Hematopoietic multipotent progenitor cell treated with erythropoietin and hydrocortisone succinate and interleukin-3 and kit ligand, for 6 days (in vitro differentiated cells): ENCODE measurements at places on chromosomes 6 and 20.

DNA sequence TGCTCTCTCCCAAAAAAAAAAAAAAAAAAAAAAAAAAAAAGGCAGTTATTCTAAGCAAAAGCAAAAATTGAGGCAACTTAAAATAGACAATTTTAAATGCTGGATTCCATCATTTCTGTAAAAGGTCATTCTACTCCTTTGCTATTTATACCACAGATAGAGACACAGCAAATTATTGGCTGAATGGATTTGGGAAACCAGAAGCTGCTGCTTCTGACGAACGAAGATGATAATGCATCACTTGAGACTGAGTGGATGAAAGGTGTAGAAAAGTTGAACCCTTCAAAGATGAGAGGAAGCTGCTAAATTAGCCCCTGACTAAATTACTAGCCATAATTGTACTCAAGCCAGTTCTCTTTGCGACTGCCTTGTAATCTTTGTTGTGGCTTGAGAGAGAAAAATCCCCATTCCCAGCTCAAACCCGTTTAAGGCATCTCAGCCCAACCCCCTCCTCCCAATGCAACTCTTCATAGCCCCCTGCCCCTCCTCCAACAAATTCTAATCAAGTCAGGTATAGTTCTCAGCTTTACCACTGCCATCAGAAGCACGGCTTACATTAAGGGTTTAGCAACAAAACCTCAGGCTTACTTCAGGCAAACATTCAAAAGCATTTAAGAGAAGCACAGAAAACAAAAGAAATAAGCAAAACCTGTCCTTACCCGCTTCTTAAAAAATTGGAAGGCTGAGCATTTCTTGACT, 1.0 kb downstream of the SGK1 start:
- DNase-seq = peak; percentile 12

DNA sequence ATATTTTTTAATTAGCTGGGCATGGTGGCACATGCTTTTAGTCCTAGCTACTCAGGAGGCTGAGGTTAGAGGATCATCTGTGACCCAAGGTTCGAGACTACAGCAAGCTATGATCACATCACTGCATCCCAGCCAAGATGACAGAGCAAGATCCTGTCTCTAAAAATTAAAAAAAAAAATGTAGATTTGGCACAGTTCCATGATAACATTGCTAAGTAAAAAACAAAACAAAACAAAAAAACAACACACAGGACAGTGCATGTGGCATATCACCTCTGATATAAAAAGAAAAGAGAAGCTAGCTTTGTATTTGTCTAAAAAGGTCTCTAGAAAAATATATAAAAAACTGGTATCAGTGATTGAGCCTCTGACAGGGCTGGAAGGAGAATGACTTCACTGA, 24.6 kb downstream of the RNF24 start:
- peak; percentile 40 for DNase-seq

DNA sequence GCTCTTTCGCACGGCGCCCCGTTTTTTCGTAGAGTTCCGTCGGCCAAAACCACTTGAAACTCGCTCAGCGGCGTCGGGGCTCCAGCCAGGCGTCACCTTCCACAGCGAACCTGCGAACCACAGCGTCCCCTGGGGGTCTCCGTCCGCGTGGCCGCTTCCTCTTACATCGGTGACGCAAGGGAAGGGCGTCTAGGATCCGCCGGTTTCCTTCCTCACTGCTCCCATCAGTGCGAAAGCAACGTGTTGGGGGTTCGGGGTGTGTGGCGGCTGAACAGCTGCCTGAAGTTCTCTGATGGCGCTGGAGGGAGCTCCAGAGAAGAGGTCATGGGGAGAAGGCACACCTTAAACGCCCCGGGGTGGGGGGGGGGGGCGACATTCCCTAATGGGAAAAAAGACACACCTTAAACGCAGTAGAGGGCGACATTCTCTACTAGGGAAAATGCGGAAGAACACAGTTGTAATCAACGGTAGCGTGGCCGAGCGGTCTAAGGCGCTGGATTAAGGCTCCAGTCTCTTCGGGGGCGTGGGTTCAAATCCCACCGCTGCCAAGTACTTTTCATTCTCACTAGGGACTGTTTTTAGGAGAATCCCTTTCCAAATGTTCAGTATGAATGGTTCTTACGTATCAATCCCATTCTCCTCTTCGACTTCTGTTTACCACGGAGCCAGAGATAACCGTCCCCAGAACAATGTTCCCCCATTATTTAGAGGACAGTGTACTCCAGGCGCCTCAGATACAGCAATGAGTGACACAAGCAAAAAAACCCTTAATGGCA, 16.4 kb downstream of the ZNF311 start:
- peak; percentile 95 for DNase-seq

- DNase-seq = no peak
These were observed 27.4 kb downstream of the NTSR1 start for GRCh38 chr20:62736026-62736406.

DNA sequence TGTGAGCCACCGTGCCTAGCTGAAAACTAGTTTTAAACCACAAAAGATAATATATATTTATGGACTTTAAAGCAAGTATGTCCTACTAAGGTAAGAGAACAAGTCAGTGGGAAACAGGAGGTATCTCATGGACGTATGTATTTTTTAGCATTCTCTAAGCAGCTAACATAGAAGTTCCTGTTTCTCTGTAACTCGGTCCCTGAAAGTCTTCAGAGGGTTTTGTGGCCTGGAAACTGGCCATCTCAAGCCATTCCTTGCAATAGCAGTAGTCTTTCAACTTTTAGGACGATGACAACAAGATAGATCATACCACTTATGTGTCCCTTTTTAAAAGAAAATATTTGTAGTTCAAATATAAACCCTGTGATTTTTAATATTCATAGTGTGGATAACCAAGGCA, 95.6 kb upstream of the RALGAPA2 start:
- peak; percentile 57 for DNase-seq

DNA sequence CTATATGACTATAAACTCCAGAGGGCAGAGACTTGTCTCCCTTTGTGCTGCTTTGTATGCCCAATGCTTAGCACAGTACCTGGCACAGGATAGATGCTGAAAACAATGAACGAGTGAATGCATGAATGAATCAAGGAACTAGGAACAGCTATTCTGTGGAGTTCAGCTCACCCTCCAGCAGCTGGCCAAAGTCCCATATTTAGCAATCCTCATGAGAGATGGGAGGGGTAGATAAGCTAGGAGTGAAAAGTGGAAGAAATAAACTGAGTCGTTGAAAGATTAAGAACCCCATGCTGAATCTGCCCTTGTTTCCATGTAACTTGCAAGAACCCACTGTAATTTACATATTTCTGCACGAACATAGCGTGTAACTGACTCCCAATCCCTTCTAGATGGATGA, 106.5 kb downstream of the MAFB start:
- no peak for DNase-seq

GRCh38 chr6:24905483-24905882, 30.3 kb downstream of the RIPOR2 start:
- no peak for DNase-seq

DNA sequence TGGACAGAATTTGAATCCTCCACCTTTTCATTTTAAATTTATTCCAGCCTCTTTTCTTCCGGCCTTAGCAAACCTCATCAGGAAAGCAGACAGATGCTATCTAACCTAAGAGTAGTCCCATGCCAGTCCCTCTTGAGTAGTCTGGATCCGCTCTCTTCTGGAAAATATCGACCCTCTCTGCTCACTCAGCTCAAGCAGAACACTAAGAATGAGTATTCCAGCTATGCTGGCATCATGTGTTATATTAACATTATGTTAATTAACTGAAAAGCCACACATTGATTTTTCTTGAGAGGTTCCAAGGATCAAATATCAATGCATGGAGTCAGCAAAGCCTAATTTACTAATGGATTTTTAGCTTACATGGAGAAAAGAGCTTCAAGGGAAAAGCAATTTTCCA, 161.4 kb downstream of the ID4 start:
- no peak for DNase-seq

GRCh38 chr6:4055420-4056041, 23.4 kb downstream of the FAM217A start:
- peak; percentile 61 for DNase-seq

GRCh38 chr6:156538875-156539660, 238.1 kb upstream of the ARID1B start:
- no peak for DNase-seq

DNA sequence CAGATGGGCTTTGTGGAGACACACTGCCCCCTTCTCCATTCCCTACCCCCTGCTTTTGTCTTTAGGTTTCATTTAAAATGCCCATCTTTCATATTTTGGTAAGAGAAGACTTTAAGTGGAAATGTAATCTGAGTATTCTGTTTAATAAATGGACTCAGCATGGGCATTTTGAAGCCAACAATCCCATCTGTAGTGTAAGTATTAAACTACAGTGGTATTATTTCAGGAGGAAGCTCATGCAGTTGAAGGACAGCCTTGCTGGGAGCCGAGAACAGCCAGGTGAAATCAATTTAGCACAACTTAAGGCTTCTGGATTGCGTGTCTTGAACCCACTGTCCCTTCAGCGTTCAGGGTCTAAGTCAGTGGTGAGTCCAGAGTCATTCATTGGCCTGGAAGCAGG, 63.5 kb downstream of the AKAP12 start:
- DNase-seq = no peak

- no peak for DNase-seq
These were observed 127.3 kb upstream of the NT5E start for GRCh38 chr6:85322446-85323105.

DNA sequence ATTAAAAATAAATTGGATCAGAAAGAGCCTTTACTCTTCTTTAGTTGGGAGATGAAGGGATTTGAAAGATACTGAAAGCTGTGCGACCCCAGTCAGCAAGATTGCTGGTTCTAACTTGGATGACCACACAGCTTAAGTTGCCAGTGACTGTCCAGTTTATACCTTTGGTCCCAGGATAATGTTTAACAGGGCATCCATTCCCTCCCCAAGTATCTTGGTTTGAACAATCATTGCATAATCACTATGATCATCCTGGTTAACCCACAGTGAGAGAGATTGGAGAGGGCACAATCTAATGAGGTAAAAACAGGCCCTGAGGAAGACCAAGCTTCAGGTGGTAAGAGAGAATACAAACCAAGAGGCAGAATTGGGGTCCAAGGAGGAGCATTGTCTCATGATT, 798.3 kb downstream of the MAFB start:
- DNase-seq = no peak

DNA sequence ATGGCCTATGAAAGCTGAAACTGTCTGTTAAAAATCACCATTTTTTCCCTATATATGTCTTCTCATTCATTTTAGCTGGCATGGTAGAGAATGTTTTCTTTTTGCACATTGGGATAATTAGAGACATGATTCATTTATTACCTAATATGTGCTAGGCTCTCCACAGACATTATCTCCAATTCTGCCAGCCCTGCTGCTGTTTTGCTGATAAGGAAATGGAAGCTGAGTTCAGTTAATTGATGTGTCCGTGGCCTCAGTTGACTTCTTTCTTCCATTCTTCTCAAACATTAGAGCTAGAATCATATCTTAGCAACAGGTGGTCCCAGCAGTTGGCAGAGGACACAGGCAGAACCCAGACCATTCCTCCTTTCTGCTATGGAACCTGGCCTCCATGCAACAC, 644.1 kb upstream of the CITED2 start:
- DNase-seq = peak; percentile 91

DNA sequence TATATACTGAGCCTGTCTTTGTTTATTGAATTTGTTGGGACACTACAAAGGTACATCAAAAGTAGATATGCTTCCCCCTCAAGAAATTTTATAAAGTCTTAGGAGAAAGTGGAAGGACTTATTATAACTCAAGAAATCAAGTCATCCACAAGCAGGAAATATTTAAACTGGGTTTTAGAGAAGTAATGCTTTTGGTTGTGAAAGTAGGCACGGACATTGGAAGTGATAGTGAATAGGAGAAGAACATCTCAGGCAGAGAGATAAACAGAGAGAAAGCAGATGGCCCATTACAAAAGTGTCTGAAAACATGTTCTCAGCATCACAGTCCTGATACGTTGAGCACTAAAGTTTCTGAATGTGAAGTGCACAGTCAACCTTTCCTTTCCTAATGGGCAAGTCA, 415.6 kb upstream of the RNF217 start:
- DNase-seq = no peak

- no peak for DNase-seq
These were observed 149.5 kb downstream of the DOK5 start for GRCh38 chr20:54624706-54625390.

DNA sequence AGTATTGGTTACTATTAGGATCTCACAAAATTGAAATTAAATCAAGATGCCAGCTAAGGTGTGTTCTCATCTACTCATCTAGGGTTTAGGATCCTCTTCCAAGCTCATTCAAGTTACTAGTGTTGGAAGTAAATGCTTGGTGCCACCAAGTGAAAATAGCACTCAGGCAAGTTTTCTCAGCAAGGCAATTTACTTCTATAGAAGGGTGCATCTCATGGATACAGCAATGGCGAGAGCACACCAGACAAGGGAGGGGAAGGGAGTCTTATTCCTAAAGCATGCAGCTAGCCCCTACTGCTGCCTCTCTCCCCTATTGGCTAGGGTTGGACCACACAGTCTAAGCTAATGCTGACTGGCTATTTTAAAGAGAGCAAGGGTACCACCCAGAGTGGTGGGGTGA, 23.0 kb upstream of the FAM8A1 start:
- DNase-seq = no peak

DNA sequence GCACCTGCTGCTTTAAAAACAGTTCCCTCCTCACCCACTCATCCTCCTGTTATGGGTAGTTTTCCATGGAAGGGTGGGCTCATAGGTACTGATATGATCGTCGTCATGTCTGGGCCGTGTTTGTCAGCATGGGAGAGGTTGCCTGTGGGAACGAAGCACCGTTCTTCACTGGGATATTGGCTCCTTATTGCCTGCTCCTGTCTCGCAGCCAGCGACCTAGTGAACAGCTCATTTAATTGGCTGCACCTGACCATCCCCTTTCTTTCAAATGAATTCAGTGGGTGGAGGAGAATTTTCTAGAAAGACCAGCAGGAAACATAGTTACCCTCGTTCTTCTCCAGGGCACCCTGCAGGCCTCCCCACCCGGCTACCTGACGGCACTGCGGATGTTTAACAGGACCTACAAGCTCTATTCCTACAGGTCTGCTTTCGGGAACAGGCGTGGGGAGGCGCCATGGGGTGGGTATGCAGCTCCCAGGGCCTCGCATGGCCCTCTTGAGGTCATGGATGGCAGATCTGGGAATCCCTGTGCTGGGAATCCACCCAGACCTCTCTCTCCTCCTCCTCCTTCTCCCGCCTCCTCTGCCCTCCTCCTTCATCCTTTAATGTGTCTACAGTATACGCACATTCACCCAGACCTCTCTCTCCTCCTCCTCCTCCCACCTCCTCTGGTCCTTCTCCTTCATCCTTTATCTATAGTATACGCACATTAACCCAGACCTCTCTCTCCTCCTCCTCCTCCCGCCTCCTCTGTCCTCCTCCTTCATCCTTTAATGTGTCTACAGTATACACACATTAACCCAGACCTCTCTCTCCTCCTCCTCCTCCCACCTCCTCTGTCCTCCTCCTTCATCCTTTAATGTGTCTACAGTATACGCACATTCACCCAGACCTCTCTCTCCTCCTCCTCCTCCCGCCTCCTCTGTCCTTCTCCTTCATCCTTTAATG, 21.9 kb downstream of the ENTPD6 start:
- no peak for DNase-seq
